ENCODE measurements at places on chromosomes 7 and 10. TPM values are rescaled to one million over a fixed set of nuclear protein-coding genes. Genes with fewer than 3 reads are reported as not detected.

HOXA7 gene
- not detected for total RNA-seq

VWA2 gene
- total RNA-seq, result 0.11 TPM

- no peak for DNase-seq
These were observed 8.6 kb upstream of the TAS2R60 start for GRCh38 chr7:143434660-143435059.

DNA sequence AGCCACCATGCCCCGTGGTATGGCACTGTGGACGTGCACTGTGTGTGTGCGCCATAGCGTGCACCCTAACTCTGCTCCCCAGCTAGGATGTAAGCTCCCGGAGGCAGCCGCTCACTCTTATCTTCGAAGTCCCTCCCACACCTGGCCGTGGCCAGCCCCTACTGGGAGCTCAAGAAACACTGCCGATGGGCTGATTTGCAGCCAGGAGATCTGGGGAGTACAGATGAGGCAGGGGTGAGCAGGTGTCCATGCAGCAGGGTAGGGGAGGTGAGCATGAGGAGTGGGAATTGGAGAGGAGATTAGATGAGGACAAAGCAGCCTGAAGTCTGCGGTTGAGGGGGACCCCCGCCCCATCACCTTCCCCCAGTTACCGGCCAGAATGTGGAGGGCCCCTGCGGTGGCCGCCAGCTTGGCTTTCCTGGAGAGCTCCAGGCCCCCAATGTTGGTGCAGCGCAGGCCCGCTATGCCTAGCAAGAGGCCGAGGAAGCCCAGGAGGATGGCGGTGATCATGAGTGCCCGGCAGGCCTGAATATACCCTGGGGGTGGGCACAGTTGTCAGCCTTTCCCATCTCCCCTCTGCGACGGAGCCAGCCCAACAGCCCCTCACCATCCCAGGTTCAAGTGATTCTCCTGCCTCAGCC lies 3.6 kb downstream of the CLDN15 start:
- DNase-seq, result no peak

- no peak for DNase-seq
These were observed 113.9 kb upstream of the PRR15 start for GRCh38 chr7:29449569-29450260.

- no peak for DNase-seq
These were observed 166.2 kb downstream of the PDE1C start for GRCh38 chr7:31903962-31904361.

CDC14C gene
- total RNA-seq, result not detected

DNA sequence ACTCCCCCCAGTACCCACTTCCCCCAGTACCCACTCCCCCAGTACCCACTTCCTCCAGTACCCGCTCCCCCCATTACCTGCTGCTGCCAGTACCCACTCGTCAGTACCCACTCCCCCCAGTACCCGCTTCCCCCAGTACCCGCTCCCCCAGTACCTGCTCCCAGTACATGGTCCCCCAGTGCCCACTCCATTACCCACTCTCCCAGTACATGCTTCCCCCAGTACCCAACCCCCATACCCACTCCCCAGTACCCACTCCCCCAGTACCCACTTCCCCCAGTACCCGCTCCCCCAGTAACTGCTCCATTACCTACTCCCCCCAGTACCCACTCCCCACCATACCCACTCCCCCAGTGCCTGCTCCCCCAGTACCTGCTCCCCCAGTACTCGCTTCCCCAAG lies 550.6 kb downstream of the DNAJB6 start:
- no peak for DNase-seq

SLC29A4 gene
- 1.2 TPM for total RNA-seq

DNA2 gene
- total RNA-seq, result 3.8 TPM

FAM237B gene
- total RNA-seq, result not detected

ADIRF gene
- not detected for total RNA-seq

FUOM gene
- 24.6 TPM for total RNA-seq

DNA sequence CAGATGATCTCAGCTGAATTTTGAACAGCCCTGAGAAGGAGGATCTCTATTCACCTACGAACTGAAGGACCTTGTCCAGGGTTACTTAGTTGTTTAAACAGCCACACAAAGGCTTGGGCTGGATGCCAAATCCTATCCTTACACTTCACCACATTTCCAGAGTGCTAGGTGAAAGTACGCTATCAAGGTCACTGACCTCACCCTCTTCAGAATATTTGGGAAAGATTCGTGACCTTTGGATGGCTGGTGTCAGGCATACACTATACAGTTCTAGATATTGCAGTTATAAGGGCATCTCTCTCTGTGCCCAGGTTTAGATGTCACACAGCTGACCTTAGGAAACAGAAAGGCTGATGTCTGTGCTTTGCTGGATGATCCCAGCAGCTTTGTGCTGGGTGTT lies 61.2 kb upstream of the ABLIM1 start:
- no peak for DNase-seq

- DNase-seq, result peak; percentile 73
These were observed at the start of gene TRIM8 for GRCh38 chr10:102644066-102644645. TRIM8 (plus strand) TSS chr10:102644479; CDS start chr10:102644618, 139 bp downstream.
